ENCODE measurements at places on chromosomes 13 and 19. TPM values are rescaled to one million over a fixed set of nuclear protein-coding genes. Genes with fewer than 3 reads are reported as not detected.
A peak's percentile ranks its signal among the peaks of the same experiment; 100 is the strongest.

- no peak for DNase-seq
Measured at GRCh38 chr13:105471673-105472072, 1063.8 kb downstream of the EFNB2 start.

- DNase-seq: no peak
Measured at GRCh38 chr19:45117167-45117594, 24.2 kb downstream of the PPP1R37 start.

- no peak for DNase-seq
Measured at GRCh38 chr19:35056513-35057063, 15.1 kb downstream of the HPN start.

GRCh38 chr13:26168237-26168814, 53.8 kb downstream of the RNF6 start:
- DNase-seq: no peak

DNA sequence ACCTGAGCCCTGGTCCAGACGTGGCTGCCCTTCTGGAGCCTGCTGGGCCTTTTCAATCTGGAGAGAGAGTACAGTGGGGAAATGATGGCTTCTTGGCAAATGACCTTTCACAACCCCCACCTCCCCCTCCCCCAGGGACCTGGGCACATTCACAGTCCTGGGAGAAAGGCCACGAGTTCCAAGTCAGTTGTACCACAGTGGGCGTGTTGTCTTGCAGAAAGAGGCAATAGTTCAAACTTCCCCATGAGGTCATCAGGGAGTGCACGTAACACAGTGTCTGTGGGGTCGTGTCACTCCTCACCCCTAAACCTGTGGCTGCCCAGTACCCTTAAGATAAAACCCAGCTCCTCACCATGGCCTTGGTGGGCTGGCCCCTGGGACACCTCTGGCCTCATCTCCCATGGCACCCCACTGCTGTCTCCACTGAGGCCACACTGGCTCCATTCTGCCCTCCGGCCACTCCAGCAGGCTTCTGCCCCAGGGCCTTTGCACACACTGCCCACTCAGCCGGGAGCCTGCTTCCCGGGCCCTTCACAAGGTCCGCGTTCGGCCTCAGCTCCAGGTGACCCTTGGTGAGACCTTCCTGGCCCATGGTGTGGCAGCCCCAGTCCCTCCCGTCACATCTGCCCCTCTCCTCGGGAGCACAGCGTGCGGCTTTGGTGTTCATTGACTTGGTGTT, 13.3 kb downstream of the PLIN4 start:
- peak; percentile 51 for DNase-seq

GRCh38 chr13:26202365-26202972, 19.6 kb downstream of the RNF6 start:
- no peak for DNase-seq

DNA sequence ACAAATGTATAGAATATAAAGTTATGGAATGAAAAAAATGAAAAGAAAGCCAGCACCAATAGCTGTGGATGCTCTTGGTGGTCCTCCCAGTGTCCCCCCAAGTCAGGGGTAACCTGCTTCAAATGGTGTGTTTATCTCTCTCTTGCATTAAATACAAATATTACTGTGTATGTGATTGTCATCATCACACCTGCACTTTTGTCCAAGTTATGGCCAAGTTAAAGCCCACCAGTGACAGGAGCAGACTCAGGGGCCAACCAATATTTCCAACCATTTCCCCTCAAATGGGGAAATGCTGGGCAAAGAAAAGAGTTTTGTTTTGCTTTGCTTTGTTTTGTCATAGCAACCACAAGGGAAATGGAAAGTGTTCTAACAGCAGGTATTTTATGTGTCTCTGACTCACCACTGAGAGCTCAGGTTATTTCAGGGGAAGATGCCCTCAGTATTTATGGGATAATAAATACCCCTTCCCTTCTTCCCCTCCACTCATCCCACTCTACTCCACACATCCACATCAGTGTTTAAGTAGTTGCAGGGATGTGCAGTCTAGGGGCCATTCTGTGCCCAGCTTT, 133.6 kb downstream of the COL4A1 start:
- no peak for DNase-seq

GRCh38 chr19:4471403-4472173, 509 bp upstream of the HDGFL2 start:
- peak; percentile 98 for DNase-seq

GRCh38 chr13:27523346-27524073, 73.1 kb upstream of the MTIF3 start:
- DNase-seq: no peak

GRCh38 chr19:3007975-3008374, 21.1 kb downstream of the TLE2 start:
- DNase-seq: no peak

DNA sequence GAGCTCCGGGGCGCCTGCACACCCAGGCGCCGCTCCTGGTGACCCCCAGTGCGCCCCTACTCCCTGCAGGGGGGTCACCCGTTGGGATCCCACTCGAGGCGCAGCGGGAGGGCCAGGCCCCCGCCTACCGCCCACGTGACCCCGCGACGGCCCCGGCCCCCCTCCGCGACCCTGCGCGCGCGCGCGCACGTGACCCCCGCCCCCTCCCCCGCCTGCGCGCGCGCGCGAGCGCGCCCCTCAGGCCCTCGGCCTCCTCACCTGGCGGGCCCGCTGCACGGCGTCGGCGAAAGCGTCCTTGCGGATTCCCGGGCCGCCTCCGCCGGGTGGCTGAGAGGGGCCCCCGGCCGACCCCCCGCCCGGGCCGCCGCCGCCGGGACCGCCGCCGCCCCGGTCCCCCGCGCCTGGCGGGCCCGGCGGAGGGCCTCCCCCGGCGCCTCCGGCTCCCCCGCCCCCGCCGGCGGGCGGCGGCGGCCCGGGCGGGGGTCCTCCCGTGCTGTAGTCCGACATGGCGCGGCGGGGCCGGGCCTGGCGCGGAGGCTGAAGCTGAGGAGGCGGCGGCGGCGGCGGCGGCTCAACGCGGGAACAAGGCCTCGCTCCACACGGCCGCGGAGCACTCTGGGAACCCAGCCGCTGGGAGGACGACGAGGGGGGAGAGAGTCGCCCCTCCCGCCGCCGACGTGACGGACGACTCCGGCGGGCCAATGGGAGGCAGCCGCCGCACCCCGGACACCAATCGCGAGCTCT, at the start of gene KHSRP:
KHSRP (minus strand) TSS at position 617 of the 744 bp plus-strand sequence; CDS start at position 507, 110 bp downstream.
- DNase-seq: peak; percentile 61

GRCh38 chr19:38318660-38319059, 985 bp upstream of the KCNK6 start:
- DNase-seq: no peak

GRCh38 chr13:101628900-101629299, 176.4 kb downstream of the ITGBL1 start:
- DNase-seq: no peak

DNA sequence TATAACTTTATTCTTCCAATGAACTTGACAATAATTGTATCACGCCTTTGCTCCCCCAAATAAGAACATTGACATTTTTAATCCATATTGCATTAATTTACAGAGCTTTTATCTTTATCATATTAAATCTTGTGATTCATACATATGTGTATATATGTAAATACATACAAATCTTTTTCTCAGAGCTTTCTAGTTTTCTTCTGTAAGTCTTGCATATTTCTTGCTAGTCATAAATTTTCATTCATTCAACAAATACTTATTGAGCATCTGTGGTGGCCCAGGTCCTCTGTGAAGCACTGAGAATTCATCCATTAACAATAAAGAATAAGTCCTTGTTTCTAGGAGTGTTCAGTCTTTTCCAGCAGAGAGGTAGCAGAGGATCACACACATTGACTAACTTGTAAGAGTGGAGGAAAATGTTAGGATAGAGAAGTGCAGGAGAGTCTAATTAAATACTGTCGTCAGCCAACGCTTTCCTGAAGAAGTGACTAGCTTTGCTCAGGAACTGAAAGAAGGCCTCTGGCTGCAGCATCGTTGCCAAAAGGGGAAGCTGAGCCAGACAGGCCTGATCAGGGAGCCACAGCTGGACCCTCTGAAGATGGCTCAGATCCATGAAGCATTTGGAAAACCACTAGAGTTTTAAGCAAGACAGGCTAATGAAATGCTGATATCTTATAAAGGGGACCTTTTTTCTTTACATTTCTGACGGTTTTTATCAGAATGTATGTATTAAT, 38.6 kb upstream of the LAMP1 start:
- DNase-seq: no peak

GRCh38 chr13:43876366-43876765, 3.2 kb downstream of the CCDC122 start:
- DNase-seq: no peak

- DNase-seq: no peak
Measured at GRCh38 chr13:41588899-41589298, 131.5 kb downstream of the RGCC start.

- no peak for DNase-seq
Measured at GRCh38 chr19:16026756-16027155, 49.5 kb upstream of the TPM4 start.

DNA sequence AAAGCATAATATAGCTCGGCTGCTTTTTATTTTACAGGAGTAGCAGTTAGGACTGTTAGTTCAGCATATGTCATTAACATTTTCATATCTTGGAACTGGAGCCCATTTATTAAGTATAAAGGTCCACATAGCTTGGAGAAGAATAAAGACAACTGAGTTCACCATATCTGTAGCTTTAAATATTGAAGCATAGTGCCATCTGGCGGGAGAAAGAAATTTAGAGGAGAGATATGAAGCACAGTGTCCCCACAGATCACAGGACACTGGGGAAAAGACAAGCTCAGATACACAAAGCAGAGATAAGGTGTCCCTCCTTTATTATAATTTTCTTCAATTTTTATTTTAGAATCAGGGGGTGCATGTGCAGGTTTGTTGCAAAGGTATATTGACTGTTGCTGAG, 104.7 kb upstream of the FREM2 start:
- DNase-seq: peak; percentile 28

DNA sequence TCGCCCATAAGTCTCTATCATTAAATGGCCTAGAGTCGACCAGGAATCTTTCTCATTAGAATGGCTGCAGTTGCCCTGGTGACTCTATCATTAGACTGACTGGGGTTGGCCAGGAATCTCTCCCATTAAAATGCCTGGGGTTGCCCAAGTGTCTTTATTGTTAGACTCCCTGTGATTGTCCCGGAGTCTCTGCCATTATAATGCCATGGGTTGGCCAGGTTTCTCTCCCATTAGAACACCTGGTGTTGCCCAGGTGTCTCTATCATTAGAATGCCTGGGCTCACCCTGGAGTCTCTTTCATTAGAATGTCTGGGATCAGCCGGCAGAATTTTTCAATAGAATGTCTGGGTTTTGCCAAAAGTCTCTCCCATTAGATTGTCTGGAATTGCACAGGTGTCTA, 1459.3 kb downstream of the UQCRFS1 start:
- no peak for DNase-seq

DNA sequence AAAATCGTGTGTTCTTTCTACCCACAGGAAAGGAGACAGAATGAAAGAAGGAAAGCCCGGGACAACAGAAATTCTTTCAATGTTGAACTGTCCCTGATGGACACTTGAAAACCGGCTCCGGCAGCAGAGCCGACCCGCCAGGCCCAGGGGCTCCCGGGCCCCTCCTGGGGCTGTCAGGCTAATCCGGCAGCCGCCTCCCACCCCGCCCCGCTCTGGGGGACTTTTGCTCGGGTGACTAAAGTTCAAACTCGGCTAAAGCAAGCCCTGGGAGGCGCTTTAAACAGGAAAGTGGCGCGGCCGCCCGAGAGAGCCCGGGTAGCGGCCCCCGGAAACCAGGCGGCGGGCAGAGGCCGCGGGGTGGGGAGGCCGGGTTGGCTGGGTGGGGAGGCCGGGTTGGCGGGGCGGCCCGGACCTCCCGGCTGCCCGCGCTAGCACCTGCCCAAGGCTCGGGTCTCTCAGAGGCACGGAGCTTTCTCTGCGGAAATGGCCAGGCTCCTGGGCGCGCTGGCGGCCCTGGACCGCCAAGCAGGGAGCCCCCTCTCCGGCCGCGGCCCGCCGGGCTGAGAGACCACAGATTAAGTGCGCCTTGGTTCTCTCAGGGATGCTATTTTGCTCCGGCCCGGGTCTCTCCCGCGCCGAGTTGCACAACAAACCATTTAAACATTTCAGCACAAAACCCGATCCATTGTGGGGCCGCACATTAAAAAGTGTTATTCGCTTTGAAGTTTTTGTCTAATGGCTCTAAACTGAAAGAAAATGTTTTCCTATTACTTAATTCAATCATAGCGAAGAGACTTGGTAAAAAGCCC, 2.6 kb upstream of the GSX1 start:
- DNase-seq: no peak

GRCh38 chr13:106443607-106444322, 91.7 kb downstream of the EFNB2 start:
- DNase-seq: no peak

The ERCC2 gene
- total RNA-seq: 11.7 TPM

The BTBD2 gene
- total RNA-seq: 33.9 TPM

The VSTM1 gene
- not detected for total RNA-seq

The AMER2 gene
- total RNA-seq: not detected

The NLRP4 gene
- total RNA-seq: not detected

The ERICH4 gene
- not detected for total RNA-seq
